ENCODE measurements at places on chromosomes 13 and 19. TPM values are rescaled to one million over a fixed set of nuclear protein-coding genes. Genes with fewer than 3 reads are reported as not detected.

STOML3 gene
- total RNA-seq, result not detected

RGCC gene
- total RNA-seq, result 2.2 TPM

- H3K27ac ChIP-seq, result no peak overlapping the region
- H3K27me3 ChIP-seq, result no peaks in the 10 kb centered on the region
- DNase-seq, result peak; percentile 13
- H3K4me1 ChIP-seq, result peaks cover 30% of the 10 kb centered on the region
- peaks cover 31% of the 10 kb centered on the region for H3K36me3 ChIP-seq
Observed at GRCh38 chr13:19961924-19962323, 3.4 kb downstream of the ZMYM2 start.

- DNase-seq, result no peak
- no peaks in the 10 kb centered on the region for H3K27me3 ChIP-seq
- H3K4me1 ChIP-seq, result peaks cover 47% of the 10 kb centered on the region
- peak overlapping the region; percentile 24 for H3K4me3 ChIP-seq
Observed at GRCh38 chr19:29965492-29965891, 23.5 kb downstream of the URI1 start.

TRPC4 gene
- 9.8 TPM for total RNA-seq

Data from osteoblast (primary cell).